ENCODE measurements at places on chromosomes 3 and 15.

GRCh38 chr3:24498391-24498790, 3.7 kb upstream of the THRB start:
- DNase-seq = no peak

- DNase-seq = no peak
Observed at GRCh38 chr3:66227915-66228314, 7.1 kb downstream of the SLC25A26 start.

DNA sequence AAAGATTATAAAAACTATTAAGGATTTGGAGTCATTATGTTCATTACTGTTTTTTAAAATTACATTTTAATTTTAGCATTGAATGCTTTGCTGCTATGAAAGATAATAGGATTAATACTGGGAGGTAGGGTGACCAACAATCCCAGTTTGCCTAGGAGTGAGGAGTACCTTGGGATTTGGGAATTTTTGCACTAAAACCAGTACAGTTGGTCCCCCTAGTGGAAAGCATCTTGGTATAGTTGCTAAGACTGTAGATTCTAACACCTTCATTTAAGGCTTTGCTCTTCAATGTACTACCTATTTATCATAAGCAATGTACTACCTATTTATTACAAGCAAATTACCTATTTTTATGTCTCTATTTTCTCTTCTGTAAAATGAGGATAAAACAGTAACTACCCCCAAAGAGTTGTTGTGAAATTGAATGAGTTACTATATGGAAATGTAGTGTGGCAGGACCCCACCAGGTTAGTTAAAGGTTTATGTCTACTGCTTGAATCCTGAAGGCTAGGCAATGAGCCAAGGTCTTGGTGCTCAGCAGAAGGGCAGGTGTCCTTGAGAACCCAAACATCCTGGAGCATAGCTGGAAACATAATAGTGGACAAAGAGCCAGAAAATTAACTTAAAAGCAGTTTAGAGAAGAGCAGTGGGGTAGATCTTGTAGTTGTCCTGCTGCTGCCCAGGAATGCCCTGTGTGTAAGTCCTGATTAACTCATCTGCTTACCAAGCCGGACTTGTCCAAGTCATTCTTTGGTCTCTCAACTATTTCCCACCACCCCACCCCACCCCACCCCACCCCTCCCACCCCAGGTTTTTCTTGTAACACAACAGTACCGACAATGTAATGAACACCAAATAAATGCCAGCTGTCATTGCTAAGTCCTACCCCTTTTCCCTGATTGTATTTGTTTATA, 49.2 kb upstream of the NMD3 start:
- no peak for DNase-seq

- no peak for DNase-seq
Observed at GRCh38 chr3:26714485-26714884, 91.9 kb downstream of the LRRC3B start.

GRCh38 chr3:129195731-129196256, 12.1 kb upstream of the CNBP start:
- DNase-seq = no peak

GRCh38 chr3:107881509-107881908, 209.3 kb downstream of the CD47 start:
- no peak for DNase-seq

DNA sequence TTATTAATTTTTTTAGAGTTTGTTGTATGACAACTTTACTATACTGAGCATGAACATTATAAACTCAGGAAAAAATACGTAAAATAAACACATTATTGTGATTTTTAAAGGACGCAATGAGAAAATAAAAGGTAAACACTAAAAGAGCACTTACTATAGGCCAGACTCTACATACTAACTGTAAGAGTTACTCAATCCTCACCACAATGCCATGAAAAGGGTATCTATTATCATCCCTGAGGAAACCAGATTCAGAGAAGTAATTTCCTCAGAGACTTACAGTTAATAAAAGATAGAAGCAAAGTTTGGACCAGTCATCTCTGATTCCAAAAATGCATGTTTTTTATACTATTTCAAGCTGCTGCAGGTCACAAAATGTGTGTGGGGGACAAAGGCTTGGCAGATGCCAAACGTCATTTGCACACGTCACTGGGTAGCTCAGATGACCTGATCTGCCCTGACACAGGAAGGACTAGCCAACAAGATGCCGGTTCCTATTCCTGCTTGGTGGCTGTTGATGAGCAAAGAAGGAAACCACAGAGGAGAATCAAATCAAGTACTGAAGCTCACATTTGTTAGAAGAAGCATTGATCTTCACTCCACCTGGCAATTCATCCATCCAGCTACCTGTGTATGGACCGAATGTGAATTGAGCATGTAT, 42.3 kb downstream of the KLHL6 start:
- peak; percentile 60 for DNase-seq

GRCh38 chr3:59531066-59531745, 481.4 kb upstream of the CFAP20DC start:
- DNase-seq = no peak

DNA sequence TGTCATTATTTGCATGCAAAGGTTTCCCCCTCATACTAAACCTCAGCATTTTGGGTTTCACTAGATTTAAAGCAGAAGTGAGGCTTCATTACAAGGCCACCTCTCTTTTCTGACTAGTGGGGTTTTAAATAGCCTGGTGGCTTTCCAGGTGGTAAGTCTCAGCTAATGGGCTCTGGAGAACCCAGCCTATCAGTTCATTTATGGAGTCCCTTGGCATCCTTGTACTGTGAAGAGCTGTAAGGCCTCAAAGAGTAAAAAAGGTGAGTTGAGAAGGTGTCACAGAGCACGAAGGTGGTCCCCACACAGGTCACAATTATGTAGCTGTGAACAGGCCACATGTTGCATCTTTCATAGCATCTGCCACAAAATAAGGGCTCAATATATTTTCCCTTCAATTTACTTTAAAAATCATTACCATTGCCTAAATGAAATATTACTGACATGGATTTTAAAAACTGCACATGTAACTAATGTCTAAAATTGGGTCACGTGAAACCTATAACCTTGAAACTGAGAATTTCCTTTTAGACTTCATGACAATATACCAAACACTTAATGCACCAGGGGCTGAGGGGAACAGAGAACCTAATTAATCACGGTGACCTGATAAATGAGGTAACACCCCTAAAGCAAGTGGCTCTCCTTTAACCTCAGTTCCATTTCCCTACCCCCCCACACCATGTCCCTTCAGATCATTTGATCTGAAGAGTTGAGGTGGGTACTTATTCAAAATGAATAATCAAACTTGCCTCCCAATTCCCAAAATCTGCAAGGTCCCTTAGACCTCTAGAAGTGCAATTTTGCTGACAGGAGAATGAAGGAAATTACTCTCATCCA, 1.3 kb downstream of the NGLY1 start:
- DNase-seq = no peak

GRCh38 chr15:26632500-26632899, 140.4 kb downstream of the GABRB3 start:
- DNase-seq = no peak

DNA sequence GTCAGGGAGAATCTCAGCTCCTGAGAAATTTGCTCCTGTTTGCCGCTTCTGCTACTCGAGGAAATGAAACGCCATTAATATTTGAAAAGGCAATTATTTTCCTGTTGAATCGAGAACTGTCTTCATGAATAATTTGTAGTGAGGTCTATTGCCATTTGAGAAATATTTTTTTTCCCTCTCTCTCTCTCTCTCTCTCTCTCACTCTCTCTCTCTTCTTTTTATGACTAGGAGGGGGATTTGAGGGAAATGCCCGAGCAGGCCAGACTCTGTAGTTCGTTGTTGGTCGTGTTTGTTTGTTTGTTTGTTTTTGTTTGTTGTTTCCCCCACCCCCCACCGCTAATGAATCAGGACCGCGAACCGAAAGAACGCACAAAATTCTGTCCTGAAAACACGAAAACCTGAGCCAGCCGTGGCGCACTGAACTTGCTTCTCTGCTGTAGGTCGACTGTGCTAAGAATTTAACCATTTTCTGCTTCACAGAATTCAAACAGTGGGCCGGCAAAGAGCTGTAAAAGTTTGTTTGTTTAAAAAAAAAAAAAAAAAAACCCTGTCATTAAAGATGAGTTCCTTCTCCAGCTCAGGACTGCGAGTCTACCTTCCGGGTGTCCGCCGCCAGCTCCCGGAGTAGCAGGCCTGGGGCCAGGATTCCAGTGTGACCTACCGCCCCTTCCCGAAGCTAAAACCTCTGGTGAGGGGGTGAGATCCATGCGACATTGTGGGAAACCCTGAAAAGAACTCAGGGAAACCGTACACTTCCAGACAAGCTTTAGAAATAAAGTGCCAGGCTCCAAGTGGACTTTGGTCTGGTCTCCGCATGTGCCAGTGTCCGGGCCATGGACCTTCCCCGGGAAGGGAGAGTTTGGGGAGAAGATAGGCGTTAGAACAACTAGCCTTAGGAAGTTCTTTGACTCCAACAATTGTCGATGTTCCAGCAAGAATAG, 12.1 kb downstream of the ZIC4 start:
- DNase-seq = no peak

- DNase-seq = no peak
Observed at GRCh38 chr3:71562938-71563337, 20.6 kb downstream of the FOXP1 start.

GRCh38 chr3:149534671-149535332, 60.3 kb downstream of the TM4SF4 start:
- no peak for DNase-seq

DNA sequence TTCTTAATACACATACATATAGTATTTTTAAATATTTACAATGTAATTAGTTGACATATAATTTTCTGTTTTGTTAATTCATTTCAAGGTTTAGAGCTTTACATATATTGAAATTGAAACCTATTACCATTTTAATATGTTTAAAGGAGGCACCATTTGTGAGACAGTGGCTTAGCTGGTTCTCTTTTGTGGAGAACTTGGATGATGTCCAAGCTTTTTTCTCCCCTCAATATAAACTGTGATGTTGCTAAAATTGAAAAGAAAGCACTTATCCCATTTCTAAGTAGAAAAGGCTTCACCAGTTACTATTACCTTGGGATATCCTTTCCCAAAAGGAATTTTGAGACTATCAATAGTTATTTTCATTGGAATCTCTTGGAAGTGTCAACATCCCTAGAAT, 707.2 kb downstream of the NTRK3 start:
- no peak for DNase-seq

DNA sequence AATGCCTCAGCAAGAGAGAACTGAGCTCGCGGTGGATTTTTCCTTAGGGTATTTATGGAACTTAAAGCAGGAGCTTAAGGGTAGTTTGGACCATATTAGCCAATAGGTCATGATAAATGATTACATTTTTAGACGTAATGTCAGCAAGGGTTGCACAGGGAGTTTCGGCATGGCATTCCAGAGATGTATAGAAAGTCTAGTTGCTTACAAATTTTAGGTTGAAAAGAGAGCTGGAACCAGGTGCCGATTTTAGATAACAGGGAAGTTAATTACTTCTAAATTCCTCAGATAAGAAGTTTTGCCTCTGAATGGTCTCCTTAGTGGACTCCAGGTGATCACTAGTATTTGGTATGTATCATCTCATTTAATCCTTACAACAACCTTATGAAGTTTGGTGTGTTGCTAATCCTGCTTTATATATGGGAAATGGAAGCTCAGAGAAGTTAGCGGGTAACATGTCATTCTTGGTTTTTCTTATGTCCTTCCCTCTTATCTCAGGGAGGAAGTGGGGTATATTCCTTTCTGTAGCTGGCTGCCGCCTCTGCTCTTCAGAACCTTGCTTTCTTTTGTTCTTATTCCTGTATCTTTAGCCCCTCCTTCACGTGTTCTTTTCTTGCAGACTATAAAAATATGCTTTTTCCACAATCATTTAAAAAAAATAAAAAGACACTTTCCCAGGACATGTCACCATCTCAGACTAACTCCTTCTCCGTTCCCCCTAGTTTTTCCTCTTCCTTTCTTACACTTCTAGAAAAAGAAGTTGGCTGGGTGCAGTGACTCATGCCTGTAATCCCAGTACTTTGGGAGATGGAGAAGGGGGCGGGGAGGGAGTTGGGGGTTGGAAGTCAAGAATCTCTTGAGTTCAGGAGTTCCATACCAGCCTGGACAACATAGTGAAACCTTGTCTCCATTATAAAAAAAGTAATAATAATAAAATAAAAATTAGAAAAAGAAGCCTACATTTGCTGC, 25.7 kb downstream of the IQGAP1 start:
- DNase-seq = no peak

DNA sequence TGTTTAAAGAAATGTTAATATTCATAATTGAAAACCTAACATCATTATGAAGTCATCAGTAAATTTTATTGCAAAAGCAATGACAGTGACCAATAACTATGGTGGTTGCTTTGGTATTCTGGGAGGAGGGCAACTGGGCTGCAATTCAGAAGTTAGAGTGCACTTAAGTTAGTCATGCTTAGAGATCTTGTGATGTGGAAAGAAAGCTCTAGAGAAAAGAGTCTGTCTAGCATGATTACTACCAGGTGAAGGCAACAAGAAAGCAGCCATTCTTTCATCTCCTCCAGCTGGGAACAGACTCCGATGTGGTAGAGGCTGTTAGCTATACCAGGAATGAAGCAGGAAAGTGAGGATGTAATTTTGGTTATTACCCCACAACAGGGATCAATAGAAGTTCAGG, 625.6 kb downstream of the SI start:
- DNase-seq = no peak

DNA sequence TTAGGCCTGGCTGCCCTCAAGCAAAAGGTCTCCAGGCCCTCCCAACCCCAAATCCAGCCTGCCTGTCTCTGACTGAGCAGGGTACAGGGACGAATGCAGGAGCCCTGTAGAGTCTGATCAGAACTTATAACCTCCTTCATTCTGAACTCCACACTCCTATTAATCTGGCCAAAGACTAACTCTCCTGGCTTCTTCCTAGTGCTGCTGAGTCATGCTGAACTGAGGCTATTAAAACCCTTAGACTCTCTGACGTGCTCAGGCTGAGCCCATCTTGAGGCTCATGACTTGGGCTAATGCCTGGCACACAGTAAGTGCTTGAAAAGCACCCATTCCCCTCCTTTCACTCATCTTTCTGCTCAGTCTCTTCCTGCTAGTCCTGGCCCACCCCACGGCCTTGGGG, 81.9 kb downstream of the NUP210 start:
- no peak for DNase-seq

DNA sequence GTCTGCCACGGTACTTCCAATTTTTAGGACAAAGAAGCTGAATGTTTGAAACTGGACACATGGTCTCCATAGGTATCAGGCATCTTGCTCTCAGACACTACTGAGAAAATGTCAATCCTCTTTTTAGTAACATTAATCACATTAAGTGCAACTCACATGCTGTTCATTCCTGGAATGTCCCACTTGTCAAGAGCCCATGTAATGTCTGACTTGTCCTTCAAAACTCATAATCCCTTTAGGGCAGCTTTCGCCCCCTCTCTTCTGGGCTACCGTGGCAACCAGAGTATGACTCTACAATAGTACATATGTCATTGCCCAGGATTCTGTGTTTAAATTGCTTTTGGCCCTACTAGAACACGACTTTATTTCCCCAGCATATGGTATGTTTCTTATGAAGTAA, 12.3 kb downstream of the NUDT16 start:
- DNase-seq = no peak

GRCh38 chr3:108171106-108171505, 51.1 kb downstream of the IFT57 start:
- DNase-seq = no peak

- peak; percentile 33 for DNase-seq
Observed at GRCh38 chr3:128297401-128298138, 144.3 kb downstream of the EEFSEC start.
